ENCODE measurements at places on chromosomes 2 and 18. TPM values are rescaled to one million over a fixed set of nuclear protein-coding genes. Genes with fewer than 3 reads are reported as not detected.

DNA sequence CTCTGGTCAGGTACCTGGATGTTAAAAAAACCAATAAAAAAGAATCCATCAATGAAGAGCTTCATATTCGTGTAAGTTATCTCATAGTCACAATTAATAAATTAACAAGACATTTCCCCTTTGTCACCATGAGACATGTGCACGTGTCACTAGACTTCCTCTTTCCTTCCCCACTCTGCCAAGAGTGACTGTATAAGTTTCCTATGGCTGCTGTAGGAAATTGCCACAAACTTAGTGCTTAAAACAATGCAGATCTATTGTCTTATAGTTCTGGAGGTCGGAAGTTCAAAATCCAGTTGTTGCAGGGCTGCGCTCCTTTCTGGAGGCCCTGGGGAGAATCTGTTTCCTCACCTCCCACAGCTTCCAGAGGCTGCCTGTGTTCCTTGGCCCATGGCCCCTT lies 35.8 kb downstream of the SLC9A4 start:
- no peak for DNase-seq

GRCh38 chr18:1094409-1094808 lies 189.7 kb downstream of the ADCYAP1 start:
- DNase-seq: no peak

EPB41L3 gene
- not detected for total RNA-seq

DNA sequence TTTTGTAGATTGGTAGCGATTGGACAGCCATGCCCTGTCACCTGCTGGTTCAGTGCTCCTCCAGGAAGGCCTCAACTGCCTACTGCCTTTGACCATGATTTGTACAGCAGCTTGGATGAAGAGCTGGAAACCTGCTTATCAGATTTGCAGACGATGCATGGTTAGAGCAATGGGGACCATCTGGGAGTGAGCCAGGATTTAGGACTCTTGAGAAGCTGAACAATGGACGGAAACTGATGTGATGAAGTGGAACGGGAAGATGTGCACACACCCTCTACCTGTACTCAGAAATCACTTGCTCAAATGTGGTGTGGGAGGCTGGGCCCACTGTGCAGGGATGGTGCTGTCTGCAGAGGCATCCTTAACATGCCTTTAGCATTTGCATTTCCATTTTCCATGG lies 57.2 kb downstream of the NCK2 start:
- no peak for DNase-seq

SULT1C2 gene
- total RNA-seq: 0.71 TPM

DNA sequence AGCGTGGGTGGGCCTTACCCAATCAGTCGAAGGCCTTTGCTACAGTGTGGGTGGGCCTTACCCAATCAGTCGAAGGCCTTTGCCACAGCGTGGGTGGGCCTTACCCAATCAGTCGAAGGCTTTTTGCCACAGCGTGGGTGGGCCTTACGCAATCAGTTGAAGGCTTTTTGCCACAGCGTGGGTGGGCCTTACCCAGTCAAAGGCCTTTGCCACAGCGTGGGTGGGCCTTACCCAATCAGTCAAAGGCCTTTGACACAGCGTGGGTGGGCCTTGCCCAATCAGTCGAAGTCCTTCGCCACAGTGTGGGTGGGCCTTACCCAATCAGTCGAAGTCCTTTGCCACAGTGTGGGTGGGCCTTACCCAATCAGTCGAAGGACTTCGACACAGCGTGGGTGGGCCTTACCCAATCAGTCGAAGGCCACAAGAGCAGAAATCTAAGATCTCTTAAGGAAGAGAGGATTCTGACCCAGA lies 16.3 kb upstream of the GAL3ST2 start:
- DNase-seq: no peak

TM4SF20 gene
- not detected for total RNA-seq

DNA sequence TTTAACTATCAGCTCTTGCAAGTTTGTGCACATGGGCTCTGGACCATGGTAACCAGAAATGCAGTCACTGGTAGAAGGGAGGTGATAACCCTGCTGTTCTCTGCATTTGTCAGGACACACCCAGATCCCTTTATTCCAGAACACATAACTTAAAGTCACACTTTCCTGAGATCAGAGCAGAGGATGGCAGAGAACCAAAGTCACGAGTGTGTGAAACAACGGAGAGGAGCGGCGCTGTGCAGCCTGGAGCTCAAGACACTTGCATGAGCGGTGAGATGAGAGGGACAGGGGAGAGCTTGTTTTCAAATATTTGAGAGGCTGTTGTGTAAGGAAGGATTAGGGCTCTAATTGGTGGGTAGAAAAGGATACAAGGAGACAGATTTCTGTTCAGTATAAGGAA lies 43.3 kb upstream of the AAK1 start:
- DNase-seq: no peak

MARCO gene
- not detected for total RNA-seq

DNA sequence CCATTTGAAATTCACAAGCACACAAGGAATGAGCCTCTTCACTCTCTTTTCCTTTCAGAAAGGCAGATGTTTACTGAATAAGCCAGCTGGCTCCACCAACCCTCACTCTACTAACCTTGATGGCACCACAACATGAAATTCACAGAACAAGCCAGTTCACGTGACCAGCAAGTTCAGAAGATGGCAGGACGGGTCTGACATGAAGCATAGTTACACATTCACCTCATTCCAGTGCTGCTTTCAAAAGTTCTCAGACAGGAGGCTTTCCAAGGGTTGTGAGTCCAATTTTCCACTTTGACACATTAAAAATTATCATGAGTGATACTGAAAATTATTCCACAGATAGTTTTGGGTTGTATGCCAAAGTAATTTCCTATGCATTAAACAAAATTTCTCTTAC lies 74.2 kb upstream of the MBOAT2 start:
- DNase-seq: no peak

DNA sequence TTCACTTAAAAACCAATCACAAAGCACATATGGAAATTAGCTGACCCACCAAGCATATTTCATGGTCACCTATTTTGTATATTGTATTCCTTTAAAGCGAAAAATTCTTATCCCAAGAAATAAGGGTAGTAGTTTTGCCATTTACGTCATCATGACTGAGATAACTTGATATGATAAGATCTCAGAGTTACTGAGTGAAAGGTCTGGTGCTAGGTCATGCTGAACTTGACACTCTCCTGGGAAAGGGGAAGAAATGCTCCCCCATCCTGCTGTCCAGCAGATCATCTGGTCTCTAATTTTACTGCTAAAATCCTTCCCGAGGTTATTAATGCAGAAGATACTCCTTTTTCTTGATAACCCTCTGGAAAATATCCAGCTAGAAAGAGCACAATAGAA lies 78.3 kb downstream of the BCL2 start:
- DNase-seq: no peak

DNA sequence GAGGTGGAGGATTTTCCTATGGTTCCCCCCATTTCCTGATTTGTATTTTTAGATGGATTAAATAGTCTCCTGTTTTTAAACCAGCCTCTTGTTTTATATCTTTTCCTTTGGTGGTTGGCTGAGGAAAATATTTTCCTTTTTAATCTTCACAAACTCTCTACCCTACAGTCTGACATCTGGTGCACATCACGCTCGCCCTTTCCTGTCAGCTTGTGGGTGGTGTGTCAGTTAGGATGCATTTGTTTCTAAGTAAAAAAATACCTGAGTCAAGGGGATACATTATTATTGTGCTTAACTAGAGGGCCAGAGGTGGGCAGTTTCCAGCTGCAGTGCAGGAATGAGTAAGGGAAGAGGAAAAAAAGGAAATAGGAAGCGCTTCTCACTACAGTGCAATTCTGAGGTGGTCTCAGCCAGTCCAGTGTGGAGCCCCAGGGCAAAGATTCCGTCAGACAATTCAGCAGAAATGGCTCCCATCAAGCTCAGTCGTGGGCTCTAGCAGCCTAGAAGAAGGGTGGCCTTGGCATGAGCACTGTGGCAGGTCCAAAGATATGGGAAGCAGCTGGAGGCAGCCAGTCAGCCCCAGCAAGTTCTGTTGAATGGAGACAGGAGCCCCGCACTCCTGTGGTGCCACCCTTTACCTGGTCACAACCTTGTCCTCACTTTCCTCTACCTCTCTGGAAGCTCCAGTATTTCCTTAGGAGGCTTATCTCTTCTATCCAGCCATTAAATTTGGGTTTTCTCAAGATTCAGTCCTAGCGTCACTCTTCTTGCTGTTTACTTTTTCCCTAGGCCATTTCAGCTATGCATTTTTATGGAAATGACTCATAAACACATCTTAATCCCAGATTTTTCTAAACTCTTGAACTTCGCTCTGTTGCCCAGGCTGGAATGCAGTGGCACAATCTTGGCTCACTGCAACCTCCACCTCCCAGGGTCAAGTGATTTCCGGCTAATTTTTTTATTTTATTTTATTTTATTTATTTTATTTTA lies 18.5 kb downstream of the SFTPB start:
- no peak for DNase-seq

DNA sequence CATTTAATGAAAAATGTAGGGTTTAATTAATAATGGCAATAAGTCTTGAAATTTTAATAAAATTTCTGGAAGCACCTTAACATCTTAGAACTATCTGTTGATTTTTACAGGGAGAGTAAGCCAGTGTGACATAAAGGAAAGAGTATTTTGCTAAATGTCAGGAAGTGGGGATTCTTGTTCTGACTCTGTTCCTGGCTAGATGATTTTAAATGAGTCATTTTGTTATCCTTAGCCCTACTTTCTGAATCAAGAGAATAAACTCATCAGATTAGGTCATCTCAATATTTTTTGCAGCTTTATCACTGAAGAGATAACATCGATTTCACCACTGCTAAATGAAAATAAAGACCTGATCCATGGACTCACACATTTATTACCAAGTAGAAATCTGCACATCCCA lies 377.5 kb upstream of the CYRIA start:
- no peak for DNase-seq

HOXD1 gene
- 1.3 TPM for total RNA-seq

- DNase-seq: no peak
Measured at GRCh38 chr2:29050591-29050990, 23.7 kb downstream of the PCARE start.

AGXT gene
- total RNA-seq: not detected

DNA sequence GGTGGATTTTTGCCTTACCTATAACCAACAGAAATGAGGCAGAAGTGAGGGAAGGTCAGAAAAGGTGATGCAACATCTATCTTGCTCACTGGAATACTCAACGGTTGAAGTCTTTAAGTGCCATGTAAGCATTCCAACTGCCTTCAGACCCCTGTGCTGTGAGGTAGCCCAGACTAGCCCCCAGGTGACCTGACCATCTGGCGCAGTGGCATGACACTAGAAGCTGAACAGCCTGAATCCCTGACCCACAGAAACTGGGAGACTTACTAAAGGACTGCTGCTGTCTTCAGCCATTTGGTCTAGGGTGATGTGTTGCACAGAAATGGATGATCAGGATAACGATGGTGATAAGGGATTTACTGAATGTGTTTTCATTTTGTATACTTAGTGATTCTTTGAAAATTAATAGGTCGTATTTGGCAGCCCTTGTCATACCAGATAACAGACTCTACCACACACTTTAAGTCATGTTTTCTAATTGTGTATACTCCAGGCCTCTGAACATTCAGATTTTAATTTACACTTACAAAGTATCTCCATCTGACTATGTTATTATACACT lies 161.5 kb downstream of the STK39 start:
- DNase-seq: no peak

DNA sequence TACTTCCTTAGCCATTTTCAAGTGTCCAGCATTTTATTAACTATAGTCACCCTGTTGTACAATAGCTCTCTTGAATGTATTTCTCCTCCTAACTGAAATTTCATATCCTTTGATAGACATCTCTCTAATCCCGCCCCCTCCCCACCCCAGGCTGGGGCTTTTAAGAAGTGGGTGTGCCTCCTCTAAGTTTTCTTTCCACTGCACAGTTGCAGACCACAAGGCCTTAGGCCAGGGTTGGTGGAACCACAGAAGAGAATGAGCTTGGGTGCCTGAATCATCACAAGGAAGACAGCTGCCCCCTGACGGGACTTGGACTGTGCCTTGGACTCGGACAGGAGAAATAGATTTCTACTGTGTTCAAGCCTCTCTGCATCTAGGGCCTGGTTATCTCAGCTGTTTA lies 193.4 kb downstream of the HAUS1 start:
- no peak for DNase-seq
